ENCODE measurements at places on chromosomes 11 and 22.

GRCh38 chr11:33642461-33643166 is 58.0 kb downstream of the C11orf91 start:
- no peaks in the 10 kb centered on the region for H3K36me3 ChIP-seq
- no peak for DNase-seq

DNA sequence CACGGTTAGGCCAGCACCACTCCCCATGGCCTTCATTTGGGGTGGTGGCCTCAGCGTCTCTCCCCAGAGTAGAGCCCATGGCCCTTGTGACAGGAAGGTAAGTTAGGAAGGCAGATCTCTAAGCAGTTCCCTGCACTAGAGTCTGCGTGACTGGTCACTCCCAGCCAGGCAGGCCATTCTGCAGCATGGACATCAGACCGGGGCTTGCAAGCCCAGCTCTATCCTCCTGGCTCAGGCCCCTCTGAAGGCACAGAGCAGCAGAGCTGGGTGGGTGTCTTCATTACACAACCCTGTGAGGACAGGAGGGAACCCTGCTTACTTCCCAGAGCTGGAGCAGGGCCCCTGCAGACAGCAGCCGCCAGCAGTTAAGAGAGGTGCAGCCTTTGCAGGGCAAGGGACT is 77.3 kb downstream of the PIWIL3 start:
- H3K27me3 ChIP-seq: no peaks in the 10 kb centered on the region
- DNase-seq: no peak
- H3K4me1 ChIP-seq: no peaks in the 10 kb centered on the region
- no peak overlapping the region for H3K27ac ChIP-seq
- H3K36me3 ChIP-seq: no peaks in the 10 kb centered on the region

GRCh38 chr22:48415520-48415919 is 1412.2 kb downstream of the BRD1 start:
- no peak for DNase-seq
- H3K4me1 ChIP-seq: no peaks in the 10 kb centered on the region
- H3K27me3 ChIP-seq: no peaks in the 10 kb centered on the region
- H3K36me3 ChIP-seq: no peaks in the 10 kb centered on the region
- H3K27ac ChIP-seq: no peak overlapping the region
- H3K4me3 ChIP-seq: no peak overlapping the region

DNA sequence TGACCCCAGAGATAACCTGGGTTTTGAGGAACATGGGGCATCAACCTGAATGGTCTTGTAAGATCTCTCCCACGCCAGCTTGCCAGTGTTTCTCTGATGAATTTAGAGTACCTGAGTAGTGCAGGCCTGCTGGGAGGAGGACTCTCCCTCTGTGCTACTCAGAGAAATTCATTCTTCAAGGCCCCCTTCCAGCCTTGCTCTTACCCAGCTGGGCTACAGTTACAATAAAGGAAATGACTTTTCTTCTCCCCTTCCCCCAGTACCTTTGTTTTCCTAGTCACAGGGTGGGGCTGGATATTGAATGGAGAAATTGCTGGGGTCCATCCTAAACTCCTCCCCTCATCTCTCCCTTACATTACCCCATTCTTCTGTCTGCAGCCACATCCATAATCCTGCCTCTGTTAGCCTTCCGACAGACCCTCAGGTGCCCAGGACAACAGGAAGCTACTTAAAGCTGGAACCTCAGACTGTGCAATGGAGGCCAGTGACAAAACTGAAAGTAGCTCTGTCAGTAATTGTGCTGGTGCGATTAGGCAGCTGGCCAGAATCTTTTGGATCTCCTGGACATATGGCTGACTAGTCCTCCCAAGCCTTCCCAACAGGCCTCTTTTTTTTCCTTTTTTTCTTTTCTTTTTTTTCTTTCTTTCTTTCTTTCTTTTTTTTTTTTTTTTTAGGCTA is 17.4 kb downstream of the LIMK2 start:
- no peak for DNase-seq
- H3K4me1 ChIP-seq: peaks cover 31% of the 10 kb centered on the region

DNA sequence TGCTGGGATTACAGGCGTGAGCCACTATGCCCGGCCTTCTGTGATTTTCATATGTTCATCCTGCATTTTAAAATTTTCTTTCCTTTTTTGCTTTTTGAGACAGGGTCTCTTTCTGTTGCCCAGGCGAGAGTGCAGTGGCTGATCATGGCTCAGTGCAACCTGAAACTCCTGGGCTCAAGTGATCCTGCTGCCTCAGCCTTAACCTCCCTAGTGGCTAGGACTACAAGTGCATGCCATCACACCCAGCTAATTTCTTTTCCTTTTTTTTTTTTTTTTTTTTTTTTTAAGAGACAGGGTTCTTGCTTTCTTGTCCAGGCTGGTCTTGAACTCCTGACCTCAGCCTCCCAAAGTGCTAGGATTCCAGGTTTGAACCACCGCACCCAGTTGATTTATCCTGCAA is 54.1 kb upstream of the WT1 start:
- H3K27ac ChIP-seq: no peak overlapping the region
- no peaks in the 10 kb centered on the region for H3K36me3 ChIP-seq
- H3K4me3 ChIP-seq: no peak overlapping the region
- no peaks in the 10 kb centered on the region for H3K27me3 ChIP-seq

GRCh38 chr11:28596816-28597215 is 488.6 kb downstream of the METTL15 start:
- no peaks in the 10 kb centered on the region for H3K27me3 ChIP-seq
- H3K4me3 ChIP-seq: no peak overlapping the region
- no peak overlapping the region for H3K27ac ChIP-seq
- H3K36me3 ChIP-seq: no peaks in the 10 kb centered on the region
- H3K4me1 ChIP-seq: no peaks in the 10 kb centered on the region
- no peak for DNase-seq

DNA sequence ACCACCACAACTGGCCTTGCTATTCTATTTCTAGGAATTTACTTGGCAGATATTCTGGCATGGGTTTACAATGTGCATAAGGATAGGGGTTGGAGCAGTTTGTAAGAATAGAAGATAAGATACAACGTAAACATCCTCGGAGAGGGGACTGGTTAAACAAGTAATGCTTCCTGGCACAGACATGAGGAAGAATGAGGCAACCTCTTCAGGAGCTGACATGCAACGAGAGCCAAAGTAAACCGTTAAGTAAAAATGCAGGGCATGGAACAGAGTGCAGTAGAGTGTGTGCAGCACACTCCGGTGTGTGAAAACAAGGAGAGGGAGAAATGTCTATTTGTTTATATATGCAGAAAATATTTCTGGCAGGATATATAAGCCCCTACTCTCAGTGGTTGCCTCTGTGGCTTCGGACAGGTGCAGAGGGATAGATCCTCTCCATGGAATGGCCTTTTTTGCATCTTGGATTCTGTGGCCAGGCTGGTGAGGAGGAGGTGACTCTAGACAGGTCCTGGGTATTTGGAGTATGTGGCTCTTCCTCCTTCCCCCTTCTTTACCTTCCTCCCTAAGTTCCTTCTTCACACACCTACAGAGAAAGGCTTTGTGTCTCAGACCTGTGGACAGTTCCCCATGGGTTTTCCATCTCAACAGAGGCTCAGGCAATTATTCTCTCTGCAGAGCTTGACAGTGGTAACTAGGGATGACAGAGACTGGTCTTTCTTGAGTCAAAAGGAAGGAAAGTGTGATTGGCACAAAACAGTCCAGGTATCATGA is 2.5 kb downstream of the RAB36 start:
- no peaks in the 10 kb centered on the region for H3K36me3 ChIP-seq
- no peak for DNase-seq
- H3K4me3 ChIP-seq: no peak overlapping the region
- peaks cover 27% of the 10 kb centered on the region for H3K4me1 ChIP-seq
- H3K27ac ChIP-seq: no peak overlapping the region
- peaks cover 21% of the 10 kb centered on the region for H3K27me3 ChIP-seq

Measured in CD8-positive, alpha-beta memory T cell (primary cell).